ENCODE measurements at places on chromosomes 6 and 20.

GRCh38 chr20:22515264-22515663 lies 69.1 kb downstream of the FOXA2 start:
- no peak for DNase-seq

GRCh38 chr6:87846434-87846833 lies 144.4 kb upstream of the AKIRIN2 start:
- peak; percentile 23 for DNase-seq

- no peak for DNase-seq
These were observed 4.9 kb upstream of the ANKRD60 start for GRCh38 chr20:58233393-58233792.

- DNase-seq, result no peak
These were observed 35.0 kb upstream of the ZFAND3 start for GRCh38 chr6:37784585-37784967.

DNA sequence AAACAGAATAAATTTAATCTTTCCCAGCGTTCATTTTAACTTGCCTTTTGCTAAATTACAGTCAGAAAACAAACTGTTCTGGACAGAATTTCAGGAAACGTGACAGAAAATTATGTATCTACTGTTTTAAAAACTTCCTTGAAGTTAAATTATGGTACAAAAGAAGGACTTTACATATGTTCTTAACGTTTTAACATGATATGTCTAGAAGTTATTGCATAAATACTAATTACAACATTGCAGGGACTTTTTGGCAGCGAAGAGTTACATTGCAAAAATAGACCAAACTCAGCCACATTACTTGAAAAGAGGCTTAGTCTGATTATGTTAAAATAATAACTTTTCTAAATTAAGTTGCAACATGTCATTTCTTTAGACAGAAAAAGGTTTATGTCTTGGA lies 142.1 kb upstream of the IMPG1 start:
- DNase-seq, result no peak

DNA sequence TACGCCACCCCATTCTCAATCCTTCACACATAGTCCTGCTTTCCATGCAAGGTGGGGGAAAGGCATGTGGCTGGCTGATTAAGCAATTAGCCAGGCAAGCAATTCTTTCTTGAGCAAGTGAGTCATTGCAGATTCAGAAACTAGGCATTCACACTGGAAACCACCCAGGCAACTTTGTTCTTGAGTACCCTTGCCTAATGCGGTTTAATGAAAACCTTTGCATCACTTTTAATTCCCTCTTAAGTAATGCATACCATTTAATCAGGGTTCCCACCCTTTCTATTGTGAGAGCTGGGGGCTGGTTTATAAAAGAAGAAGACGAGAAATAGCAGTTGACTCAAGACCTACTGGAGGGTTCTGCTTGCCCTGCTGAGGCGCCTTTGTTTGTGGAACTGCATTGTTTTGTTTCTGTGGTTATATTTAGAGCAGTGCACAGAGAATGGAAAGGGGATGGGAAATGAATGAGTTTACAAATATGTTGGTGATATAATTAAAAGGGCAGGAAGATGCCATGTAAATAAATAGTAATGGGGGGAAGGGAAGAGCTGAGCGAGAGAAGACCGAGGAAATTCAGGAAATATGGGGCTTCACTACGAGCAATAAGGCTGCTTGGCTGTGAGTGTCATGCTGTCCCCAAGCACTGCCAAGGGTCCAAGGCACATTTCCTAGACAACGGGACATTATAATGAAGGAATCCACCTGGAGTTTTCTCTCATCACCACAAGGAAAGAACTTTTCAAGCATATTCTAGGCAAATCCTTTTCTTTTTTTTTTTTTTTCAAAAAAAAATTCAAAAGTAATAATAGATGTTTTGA lies 48.8 kb upstream of the TSHZ2 start:
- peak; percentile 100 for DNase-seq

GRCh38 chr6:24140591-24140990 lies 14.6 kb downstream of the NRSN1 start:
- no peak for DNase-seq

DNA sequence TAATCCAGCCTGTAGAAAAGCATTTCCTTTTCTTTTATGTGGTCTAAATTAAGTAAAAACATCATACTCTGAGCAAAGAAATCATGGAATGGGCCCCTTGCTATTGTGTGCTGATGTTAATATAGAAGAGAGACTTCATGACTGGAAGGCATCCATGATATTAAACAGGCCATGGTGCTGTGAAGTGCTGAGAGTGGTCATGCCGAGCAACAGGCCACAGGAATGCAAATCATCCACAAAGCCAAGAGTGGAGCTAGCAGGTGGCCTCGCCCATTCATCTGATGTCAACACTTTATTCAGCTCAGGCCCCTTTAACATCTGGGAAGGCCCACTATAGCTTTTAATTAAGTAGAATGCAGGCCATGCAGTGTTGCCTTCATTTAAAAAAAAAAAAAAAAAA lies 115.2 kb upstream of the HMGCLL1 start:
- peak; percentile 24 for DNase-seq

DNA sequence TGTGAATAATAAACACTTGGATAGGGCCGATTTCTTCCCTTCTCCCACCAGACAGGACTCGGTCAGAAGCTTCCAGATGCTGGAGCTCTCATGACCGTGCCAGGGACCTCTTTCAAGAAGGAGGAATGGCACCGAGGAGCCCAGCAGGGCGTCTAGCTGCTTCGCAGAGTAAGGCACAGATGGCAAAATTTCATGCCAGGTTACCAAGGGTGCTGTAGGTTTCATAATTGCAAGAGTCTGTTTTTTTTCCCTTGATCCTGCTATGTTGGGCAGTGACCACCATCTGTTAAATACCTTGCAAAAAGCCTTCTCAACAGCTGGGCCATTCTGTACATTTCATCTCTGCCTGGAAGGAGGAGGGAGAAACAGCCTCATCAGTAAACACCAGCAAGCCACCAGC lies 111.8 kb downstream of the EDN3 start:
- DNase-seq, result no peak

GRCh38 chr6:27205375-27206278 lies 41.9 kb upstream of the PRSS16 start:
- DNase-seq, result no peak

- no peak for DNase-seq
These were observed 765 bp downstream of the IRAK1BP1 start for GRCh38 chr6:78868116-78868515.

GRCh38 chr6:110875548-110876169 lies 1.1 kb downstream of the AMD1 start:
- DNase-seq, result peak; percentile 56

GRCh38 chr20:43909211-43909610 lies 5.4 kb upstream of the TOX2 start:
- no peak for DNase-seq

GRCh38 chr20:37298190-37298939 lies 8.9 kb downstream of the MANBAL start:
- peak; percentile 81 for DNase-seq

DNA sequence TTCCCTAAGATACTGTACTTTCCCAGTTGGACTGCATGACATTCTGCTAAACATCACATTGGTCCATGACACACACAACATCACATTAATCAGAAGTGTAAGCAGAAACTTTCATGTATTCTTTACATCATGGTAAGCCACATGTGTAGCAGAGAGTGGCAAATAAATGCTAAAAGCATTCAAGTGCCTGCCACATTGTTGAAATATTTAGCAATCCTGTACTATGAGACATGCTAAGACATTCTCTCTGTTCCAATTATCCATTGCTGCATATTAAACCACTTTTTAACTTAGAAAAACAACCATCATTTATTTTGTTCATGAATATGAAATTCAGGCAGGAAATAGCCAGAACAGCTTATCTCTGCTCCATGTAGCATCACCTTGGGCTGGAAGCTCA lies 207.7 kb upstream of the GJE1 start:
- no peak for DNase-seq

DNA sequence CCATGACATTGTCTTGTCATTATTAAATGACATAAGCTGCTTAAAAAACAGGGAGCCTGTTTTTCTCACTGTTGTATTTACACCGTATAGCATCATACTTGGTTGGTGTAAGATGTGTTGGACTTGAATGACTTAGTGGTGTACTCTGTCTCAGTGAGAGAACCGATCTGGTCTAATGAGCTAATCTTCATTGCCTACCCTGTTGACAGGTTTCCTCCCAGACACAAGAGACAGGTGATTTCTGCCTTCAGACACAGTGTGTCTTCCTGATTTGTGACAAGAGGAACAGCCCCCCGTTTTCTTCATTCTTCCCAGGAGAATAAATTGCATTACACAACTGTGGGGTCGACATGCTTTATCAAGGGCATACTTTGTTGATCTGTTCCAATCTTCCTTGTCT lies 137.2 kb upstream of the ID4 start:
- DNase-seq, result no peak

GRCh38 chr6:91487696-91488392 lies 901.0 kb upstream of the MAP3K7 start:
- DNase-seq, result no peak

DNA sequence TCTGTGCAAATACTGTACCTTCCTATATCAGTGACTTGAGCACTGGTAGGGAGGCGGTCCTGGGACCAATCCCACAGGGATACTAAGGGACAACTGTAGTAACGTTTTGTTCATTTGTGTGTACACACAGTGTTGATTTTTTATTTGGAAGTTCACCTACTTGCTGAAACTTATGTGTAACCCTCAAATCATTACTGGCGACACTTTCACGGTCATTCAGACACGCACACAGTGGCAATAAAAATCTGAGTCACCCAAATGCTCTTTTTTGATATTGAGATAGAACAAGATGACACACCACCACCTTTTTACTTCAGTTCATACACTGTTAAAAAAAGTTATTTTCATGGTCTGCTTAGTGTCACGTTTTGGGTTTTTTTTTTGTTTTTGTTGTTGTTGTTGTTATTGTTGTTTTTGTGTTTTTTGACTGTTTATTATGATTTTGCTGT lies 79.8 kb downstream of the QKI start:
- no peak for DNase-seq

DNA sequence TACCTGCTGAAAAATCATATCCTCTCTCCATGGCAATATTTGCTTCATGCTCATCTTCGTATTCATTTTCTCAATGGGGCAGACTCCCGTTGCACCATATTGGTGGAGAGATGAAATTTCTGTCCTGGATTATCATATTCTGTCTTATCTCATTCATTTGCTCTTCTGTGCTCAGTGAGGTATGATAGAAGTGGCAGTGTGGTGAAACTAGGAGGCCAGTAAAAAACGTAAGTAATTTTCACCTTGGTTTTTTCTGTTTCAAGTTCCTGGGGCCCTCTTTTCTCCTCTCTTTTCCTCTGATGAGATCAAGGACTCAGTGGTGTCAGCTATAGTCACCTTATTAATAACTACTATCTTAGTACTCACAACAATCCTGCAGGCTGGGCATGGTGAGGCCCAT lies 182.5 kb upstream of the HDAC2 start:
- no peak for DNase-seq

GRCh38 chr6:54700158-54700557 lies 146.4 kb upstream of the FAM83B start:
- peak; percentile 80 for DNase-seq

- DNase-seq, result no peak
These were observed 348.4 kb downstream of the KIF16B start for GRCh38 chr20:16224836-16225235.

DNA sequence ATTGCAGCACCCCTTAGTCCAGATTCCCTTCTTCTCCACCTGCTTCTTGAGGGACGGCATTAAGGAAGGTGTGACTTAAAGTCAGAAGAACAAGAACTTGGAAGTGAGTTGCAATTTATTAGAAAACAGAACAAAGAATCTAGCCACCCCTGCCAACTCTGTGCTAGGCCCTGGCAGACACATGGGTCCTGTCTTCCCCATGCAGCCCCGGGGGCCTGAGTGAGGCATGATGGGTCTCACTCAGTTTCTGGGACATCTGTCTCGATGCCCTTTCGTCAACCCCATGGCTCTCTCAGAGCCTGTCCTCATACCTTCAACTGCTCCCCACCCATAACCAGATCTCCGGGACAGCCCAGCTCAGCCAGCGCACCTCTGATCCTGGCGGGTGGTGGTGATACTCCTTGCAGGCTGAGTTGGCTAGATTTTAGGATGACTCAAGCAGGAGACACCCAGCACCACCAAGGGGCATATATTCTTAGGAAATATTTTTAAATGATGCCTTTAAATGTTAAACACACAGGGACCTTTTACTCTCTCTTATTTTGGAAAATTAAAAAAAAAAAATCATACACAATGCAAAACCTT lies 143.2 kb upstream of the RNF24 start:
- DNase-seq, result peak; percentile 33

DNA sequence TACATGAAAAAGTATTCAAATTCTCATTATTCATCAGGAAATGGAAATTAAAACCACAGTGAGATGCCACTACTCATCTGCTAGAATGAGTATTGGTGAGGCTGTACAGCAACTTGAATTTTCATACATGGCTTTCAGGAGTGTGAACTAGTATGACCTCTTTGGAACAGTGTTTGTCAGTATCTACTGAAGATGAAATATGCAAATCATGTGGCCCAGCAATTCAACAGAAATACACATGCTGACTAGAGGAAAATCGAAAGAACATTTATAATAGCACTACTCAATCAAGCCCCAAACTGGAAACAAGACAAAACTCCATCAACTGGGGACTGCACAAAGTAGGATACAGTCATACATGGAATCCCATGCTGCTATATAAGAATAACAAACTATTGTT lies 102.2 kb downstream of the DCDC2 start:
- DNase-seq, result no peak

DNA sequence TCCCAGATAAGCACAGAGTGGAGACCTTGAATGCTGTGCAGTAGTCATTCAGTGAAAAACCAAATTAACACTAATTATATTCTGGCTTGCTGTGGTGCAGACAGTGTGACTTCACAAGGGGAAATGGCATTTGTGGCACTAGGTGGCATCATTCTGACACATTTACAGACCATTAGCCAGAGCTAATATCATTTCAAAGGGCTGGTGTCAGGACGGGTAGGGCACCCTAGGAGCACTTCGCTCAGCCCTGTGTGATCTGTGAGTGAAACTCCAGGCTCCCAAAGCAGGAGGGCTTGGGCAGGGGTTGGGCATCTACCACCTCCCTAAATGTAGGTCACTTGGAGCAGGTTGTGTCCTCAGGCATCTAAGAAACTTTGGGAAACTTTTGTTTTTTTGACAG lies 555.8 kb downstream of the PKHD1 start:
- no peak for DNase-seq

DNA sequence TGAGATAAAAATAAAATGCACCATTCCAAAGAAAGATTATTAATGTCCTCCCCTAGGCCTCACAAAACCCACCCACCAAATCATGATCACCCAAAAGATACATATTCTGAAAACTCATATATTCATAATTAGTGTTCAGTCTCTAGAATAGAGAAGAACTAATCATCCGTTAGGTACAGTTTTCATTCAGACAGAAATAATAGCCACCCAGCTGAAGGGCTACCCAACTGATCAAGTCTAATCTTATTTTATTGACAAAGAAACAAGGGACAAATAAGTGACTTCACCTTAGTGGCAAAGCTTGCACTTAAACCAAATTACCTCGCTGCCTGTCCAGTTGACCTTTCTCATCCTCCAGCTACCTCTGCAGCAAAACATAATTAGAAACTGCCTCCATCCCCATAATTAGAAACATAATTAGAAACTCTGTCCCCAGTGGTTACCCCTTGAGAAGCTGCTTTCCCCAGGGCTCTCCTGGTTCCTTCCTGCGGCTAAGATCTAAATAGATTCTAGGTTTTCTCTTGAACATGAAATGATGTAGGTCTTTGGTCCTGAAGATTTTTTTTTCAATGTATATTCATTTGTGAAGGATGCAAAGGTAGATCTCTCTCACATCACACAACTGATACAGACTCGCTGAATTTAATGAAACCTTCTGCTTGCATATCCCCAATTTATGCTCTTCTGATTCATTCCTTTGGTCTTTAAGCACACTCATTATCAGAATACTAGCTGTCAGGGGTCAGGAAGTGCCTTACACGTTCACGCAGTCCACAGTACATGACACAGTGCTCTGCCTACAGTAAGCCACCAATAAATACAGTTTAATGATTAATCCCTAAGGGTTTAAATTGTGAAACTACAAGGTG lies 46.3 kb downstream of the HBS1L start:
- no peak for DNase-seq

All from epithelial cell of esophagus (primary cell).